Activated CD8-positive, alpha-beta memory T cell treated with anti-CD3 and anti-CD28 coated beads, Interleukin-2, amount 50 U/mL, for 48 hours (primary cell): ENCODE measurements at places on chromosomes 1 and 21.

- no peak for DNase-seq
Observed at GRCh38 chr1:99439433-99440075, 175.3 kb downstream of the PLPPR4 start.

DNA sequence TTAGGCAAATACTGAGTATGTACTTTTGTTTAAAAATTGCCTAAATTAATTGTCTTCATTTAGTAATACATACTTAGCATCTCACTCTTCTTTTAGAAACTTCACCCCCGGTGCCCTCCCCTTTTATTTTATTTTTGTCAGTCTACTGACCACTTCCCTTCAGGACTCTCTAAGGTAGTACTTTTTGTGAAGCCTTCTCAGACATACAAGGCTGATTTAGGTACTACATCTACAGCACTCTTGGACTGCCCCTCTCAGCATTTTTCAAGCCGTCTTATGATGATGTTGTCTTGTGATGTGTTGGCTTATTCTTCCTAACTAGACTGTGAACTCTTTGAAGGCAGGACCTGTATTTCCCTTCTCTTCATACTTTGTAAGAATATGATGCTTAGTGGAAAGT is 24.7 kb downstream of the RPS6KC1 start:
- no peak for DNase-seq

- no peak for DNase-seq
Observed at GRCh38 chr1:165353731-165354671, 2.5 kb downstream of the LMX1A start.

DNA sequence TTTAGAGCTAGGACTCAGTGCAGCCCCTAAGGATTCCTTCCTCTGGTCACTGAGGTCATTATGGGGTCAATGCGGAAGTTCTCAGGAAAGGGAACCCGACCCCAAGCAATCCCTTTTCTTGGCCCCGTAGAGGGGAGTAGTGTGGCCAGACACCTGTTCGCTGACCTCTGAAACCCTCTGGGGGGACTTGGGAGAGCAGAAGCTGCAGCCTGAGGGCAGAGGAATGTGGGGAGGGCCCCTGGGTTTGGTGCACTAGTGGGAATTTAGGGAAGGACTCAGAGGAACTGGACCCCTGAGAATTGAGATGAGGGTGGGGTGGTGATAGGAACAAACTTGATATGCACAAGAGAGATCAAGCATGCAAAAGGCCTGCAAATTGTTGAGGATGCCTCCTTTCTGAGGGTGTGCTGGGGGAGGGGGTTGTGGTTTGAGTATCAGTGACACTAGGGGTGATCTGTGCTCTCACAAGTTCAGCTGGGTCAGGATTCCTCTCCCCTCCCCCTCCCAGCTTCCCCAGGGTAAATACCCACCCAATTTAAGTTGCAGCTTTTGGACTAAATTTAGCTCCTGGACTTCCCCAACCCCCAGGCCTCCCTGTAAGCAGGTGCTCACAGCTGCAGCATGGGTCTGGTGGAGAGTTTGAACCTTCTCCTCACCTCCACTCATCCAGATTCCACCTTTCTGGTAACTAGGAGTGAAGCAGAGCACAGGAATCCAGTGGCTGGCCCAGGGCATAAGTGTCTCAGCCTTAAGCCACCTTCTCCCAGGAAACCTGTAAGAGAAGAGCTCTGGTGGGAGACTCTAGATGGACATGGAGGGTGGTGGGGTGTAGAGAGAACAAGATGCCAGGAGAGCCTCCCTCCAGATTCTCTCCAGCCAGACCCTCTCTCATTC is 13.5 kb downstream of the ADAMTSL4 start:
- peak; percentile 77 for DNase-seq

GRCh38 chr1:214354440-214355148 is 73.6 kb downstream of the SMYD2 start:
- no peak for DNase-seq

DNA sequence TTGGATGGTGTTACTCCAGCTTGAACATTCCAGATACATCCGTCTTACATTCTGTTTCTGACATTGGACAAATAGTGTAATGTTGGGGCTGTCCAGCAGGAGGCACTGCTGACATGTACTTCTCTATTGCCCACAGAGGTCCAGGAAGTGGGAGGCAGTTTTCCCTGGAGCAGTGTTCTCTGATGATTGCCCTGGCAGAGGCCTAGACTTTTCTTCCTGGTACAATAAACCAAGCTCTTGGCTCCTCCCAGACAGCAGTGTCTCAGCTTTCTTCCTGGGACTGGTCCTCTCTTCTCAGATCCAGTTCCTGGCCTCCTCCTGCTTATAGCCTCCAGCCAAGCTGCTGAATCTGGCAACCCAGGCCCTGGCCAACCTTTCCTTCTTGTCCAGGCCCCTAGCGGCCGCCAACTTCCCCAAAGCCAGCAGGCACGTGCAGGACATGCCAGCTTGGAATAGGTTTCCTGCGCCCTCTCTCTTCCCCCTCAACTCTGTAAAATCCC is 14.9 kb upstream of the IFNLR1 start:
- peak; percentile 82 for DNase-seq

- DNase-seq, result no peak
Observed at GRCh38 chr1:67211589-67212563, 45.6 kb downstream of the IL23R start.

GRCh38 chr1:90161625-90162024 is 166.7 kb downstream of the ZNF326 start:
- DNase-seq, result no peak

DNA sequence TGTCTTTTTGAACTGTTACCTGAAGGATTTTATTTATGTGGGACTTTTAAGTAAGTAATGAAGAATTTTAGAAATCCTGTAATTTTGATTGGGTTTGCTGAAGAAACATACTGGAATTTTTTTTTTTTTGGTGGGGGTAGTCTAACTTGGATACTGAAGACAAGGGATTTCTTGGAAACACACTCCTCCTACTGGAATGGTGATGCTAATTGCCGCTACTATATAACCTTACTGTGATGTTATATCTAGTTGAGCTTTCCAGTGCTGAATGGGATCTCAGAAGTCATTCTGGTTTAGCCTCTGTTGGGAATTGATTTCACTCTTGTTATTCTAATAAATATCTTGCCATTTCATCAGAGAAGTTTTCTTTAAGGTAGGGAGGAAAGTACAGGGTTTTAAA is 8.4 kb downstream of the PPP2R5A start:
- no peak for DNase-seq

DNA sequence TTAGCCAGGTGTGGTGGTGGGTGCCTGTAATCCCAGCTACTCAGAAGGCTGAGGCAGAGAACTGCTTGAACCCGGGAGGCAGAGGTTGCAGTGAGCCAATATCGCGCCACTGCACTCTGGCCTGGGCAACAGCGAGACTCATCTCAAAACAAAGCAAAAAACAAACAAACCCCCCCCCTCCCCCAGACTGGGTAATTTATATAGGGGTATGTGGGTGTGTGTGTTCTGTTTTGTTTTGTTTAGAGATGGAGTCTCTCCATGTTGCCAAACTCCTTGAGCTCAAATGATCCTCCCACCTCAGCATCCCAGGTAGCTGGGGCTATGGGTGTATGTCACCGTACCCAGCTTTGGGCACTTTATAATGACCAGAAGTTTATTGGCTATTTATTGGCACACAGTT is 73.6 kb downstream of the SLC27A3 start:
- DNase-seq, result no peak

GRCh38 chr1:212290608-212291007 is 5.4 kb downstream of the PPP2R5A start:
- DNase-seq, result no peak

DNA sequence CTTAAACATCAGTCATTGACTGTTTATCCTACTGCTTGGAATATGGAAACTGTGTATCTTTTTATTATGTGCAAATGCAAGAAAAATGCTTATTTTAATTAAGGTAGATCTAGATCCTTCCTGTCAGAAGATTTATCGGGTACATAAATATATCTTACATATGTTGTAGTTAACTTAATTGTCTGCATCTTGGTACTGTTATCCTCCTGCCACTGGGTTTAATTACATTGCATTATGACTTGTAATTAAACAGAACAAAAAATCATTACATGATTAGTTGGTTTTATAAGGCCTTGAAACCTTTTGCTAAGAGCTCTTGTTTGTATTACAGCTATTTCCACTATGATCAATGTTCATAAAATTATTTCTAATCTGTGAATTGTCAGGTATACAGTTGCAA is 211.2 kb downstream of the PTGER3 start:
- no peak for DNase-seq

DNA sequence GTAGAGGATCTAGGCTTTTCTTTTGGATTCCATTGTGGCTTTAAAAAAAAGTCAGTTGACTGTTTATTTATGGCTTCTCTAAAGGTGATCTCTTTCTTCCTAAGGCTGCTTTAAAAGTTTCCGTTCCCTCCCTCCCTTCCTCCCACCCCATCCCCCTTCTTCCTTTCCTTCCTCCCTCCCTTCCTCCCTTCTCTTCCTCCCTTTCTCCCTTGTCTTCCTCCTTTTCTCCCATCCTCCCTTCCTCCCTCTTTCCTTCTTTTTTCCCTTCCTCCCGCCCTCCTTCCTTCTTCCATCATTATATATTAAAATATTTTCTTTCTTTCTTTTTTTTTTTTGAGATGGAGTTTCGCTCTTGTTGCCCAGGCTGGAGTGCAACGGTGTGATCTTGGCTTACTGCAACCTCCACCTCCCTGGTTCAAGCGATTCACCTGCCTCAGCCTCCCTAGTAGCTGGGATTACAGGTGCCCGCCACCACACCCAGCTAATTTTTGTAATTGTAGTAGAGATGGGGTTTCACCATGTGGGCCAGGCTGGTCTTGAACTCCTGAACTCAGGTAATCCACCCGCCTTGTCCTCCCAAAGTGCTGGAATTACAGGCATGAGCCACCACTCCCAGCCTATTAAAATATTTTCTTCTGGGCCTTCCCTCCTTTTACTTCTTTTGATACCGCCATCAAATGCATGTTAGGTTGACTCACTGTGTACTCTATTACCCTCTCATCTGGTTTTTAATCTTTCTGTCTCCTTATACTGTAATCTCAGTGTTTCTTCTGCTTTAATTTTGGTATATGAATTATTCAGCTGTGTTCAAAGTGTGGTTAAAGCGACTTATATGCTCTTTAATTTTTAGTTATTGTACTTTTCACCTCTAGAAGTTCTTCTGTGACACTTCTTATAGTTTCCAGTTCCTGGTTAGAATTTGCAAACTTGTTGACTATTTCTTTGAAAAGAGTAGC is 59.2 kb upstream of the ATP5PO start:
- DNase-seq, result no peak

GRCh38 chr1:17735793-17736192 is 19.3 kb upstream of the ACTL8 start:
- no peak for DNase-seq

DNA sequence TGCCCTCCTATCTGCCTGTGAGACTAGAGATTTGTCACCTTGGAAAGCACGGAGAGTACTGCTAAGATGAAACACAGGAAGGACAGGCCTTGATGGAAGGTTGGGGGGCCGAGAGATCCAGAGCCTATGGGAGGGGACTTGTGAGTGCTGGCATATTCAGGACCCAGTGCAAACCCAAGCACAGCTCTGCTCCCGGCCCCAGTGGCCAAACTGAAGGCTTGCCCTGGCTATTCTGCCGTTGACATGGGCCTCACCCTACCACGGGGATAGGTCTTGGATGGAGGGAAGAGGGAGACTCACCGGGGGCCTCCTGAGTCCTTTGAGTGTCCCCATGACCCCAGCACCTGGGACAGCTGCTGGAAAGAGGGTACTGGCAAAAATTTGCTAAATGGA is 4.6 kb upstream of the EVA1B start:
- DNase-seq, result no peak

DNA sequence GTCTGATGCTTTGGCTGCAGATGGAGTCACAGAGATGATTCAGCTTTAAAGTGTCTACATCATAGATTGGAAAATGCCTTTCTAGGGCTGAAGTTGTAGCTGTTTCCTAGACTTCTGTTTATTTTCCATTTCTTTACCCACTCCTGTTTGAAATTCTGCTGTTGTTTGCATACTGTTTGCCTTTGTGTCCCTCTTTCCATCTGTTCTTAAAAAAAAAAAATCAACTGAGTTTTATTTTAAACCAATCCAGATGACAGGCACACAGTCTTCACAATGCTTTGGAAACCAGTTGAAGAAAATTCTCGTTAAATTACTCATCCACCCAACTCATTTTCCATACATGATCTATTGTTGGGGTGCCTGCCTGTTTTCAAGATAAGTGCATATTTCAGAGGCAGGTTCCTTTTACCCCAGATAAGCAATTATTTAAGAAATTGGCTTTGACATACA is 245.9 kb downstream of the DISC1 start:
- no peak for DNase-seq

DNA sequence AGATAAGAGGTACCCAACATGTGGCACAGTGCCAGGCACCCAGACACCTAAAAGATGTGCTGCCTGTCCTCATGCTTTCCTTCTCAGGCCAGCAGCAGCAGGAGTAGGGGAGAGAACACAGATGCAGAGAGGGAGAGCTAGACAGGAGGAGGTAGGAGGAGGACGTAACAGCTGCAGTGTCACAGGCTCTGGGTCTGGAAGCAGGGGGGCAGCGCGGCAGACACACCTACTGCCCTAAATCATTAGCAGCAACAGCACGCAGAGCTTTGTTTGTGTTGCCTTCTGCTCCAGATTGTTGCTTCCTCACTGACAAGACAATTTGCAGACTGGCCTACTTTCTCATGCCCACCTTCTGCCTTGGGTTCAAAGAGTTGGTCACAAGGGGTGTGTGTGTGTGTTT is 196.7 kb upstream of the DAB1 start:
- DNase-seq, result no peak

GRCh38 chr1:155022136-155022926 is 11.2 kb downstream of the DCST2 start:
- no peak for DNase-seq

- no peak for DNase-seq
Observed at GRCh38 chr1:240491156-240491555, 120.8 kb downstream of the GREM2 start.

DNA sequence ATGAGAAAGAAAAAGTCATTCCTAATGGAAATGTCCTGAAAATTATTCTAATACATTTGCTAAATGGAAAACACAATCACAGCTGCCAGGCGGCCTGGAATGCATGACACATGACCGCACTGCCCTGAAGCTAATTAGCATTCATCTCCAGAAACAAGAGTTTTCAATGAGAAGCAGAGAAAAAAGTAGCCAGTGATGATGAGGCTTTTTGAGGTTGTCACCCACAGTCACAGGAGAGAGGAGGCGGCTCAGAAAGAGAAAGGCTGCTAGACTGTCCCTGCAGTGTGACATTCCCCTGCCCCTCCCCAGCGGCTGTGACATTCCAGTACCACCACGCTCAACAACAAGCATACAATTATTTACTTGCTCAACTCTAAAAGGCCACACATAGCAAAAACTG is 122.9 kb upstream of the KRTAP19-8 start:
- DNase-seq, result no peak

GRCh38 chr1:201513498-201514243 is 6.7 kb upstream of the CSRP1 start:
- no peak for DNase-seq
